ENCODE measurements at places on chromosomes 3 and 15.
A peak's percentile ranks its signal among the peaks of the same experiment; 100 is the strongest.

DNA sequence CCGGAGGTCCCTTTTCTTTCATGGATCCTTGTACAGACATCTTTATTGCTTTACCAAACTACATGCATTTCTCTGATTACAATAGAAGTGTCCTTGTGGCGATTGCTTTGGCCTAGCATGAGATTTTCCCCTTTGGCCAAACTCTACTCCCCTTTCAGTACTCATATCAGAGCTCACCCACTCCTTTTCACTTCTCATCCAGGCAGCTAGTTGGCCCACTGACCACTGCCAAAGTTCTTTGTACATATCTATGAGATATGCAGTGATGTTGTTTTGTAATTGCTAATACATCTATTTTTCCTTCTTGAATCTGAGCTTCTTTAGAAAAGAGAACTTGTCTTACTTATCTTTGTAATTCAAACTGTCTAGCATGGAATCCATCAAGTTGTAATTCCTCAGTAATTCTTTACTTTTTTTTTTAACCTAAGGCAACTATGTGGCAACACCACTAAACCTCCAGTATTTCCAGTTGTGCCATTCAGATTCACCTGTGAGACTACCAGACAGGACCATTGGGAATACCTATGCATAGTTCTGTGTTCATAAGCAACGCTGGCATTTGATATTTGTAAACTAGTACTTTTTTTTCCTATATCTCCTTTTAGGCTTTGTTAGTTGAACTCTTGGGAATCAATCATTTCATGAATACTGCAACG is 39.2 kb downstream of the AADACL2 start:
- DNase-seq = no peak

DNA sequence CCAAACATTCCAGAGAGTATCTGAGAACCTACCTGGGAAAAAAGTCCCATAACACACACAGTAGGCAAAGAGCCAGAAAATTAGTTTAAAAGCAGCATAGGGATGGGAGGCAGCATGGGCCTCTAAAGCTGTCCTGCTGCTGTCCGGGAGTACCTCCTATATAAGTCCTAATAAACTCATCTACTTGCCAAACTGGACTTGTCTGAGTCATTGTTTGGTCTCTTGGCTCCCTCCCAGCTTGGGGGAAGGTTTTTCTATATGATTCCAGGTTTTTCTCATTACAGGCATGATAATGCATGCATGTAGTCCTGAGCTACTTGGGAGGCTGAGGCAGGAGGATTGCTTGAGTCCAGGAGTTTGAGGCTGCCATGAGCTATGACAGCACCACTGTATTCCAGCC is 17.5 kb upstream of the HACD2 start:
- no peak for DNase-seq

DNA sequence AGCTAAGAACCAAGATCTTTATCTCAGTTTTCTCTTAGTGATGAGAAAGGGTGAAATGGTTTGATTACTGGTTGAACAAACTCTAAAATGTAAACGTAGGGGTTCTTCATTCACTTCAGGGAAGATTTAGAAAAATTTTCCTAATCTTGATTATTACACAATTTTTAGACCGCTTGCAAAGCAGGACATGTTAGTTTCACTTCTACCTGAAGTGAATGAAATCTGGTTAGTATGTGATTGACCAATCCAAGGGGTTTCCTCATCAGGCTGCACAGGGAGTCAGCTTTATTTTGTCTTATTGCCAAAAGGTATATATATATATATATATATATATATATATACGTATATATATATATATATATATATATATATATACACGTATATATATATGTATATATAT is 740.4 kb downstream of the TUSC7 start:
- DNase-seq = no peak

- DNase-seq = no peak
These were observed 212.5 kb downstream of the BCHE start for GRCh38 chr3:165624761-165625160.

DNA sequence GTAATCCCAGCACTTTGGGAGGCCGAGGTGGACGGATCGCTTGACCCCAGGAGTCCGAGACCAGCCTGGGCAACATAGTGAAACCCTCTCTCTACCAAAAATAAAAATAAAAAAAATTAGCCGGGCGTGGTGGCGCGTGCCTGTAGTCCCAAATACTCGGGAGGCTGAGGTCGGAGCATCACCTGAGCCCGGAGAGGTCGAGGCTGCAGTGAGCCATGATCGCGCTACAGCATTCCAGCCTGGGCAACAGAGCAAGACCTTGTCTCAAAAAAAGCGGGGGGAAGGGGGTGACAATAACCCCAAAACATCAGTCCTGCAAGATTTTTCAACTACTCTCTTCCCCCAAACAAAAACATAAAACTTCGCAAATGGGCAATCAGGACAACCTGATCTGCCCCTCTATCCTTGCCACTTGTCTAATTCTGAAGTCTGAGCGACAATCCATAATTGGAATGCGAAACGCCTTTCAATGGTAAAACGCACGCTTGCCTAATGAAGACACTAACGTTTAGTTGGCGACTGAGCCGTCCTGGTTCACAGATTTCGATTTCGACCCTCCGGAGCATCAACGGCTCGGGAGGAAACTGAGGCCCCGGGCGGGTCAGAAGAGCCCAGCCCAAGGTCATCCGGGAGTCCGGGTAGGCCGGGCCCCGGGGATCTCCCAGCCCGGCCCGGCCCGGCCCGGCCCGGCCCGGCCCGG is 868 bp downstream of the BTBD1 start:
- no peak for DNase-seq

GRCh38 chr3:128238184-128238489 is 84.9 kb downstream of the EEFSEC start:
- no peak for DNase-seq

DNA sequence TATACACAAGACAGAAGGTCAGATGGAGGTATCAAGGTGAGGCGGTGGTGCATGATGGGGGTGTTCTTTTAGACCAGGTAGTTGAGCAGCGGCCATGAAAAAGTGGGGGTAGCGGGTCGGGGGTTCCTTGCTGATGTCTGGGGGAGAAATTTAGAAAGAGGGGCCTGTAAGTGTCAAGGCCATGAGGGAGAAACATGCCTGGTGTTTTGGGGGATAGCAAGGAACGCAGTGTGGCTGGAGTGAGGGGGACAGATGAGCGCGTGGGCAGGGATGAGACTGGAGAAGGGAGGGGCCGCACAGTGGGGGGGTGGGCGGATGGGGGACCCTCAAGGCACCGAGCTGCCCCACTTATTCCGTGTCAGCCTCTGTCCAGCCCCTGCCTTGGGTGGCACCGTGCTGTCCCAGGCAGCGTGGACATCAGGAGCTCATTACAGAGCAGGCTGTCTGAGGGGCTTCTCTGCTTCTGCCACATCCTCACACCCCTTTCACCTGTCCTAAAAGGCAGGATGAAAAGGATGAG is 143.3 kb downstream of the SMAD6 start:
- no peak for DNase-seq

GRCh38 chr3:186932281-186933181 is 2.2 kb downstream of the ST6GAL1 start:
- DNase-seq = peak; percentile 72

DNA sequence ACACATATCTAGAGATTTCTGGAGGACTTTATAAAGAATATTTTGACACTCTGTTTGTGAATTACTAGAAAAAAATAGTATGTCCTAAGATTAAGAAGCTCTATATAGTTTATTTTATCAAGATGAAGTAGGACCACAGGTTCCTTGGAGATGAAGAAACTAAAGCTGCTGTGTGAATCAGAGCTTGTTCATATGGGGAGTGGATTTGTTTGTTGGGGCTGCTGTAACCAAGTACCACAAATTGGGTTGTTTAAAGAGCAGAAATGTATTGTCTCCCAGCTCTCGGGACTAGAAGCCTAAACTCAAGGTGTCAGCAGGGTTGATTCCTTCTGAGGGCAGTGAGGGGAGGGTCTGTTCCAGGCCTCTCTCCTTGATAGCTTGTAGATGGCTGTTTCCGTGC is 270.6 kb upstream of the UMPS start:
- DNase-seq = no peak

DNA sequence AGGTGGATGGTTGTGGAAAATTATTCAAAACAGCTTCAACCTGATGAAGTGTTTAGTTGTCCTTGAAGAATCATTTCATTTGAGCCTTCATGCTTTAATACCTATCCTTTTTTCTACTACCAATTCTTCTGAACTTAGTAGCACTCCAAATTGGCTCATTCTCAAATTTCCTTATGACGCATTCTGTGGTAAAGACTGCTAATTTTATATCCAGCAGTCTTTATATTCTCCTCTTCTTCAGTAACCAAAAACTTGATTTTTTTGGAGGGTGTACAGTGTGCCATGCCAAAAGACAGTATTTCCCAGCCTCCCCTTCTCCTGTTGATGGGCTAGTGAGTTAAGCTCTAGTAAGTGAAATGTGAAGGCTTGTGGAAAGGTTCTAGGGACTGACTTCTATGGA is 25.2 kb downstream of the CGNL1 start:
- DNase-seq = no peak
